Activated CD4-positive, alpha-beta T cell treated with anti-CD3 and anti-CD28 coated beads for 48 hours (primary cell): ENCODE measurements at places on chromosomes 6 and 20.

GRCh38 chr6:155412335-155412734 is 43.3 kb downstream of the NOX3 start:
- DNase-seq = no peak

DNA sequence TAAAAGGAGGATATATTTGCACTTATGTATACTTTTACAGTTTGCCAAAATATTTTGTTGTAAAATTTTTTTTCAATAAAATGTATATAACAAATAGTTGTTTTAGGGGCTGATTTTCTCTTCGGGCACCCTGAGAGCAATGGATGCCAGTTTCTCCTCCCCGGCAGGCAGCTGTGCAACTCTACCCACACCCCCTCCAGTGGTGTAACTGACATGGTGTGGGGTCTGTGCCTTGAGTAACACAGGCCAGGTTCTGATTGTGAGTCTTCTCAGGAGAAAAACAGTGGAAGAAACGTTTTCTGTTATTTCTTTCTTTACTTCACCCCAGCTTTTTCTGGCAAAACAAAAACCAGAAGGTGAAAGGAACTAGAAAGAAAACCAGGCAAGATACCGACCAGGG is 6.1 kb downstream of the FOXF2 start:
- no peak for DNase-seq

- DNase-seq = no peak
Measured at GRCh38 chr6:136184738-136185137, 65.4 kb downstream of the MTFR2 start.

GRCh38 chr20:34713194-34713943 is 9.2 kb downstream of the TP53INP2 start:
- peak; percentile 38 for DNase-seq

- DNase-seq = peak; percentile 52
Measured at GRCh38 chr6:31657406-31658157, 1.9 kb downstream of the APOM start.

- DNase-seq = no peak
Measured at GRCh38 chr6:139545206-139546105, 171.0 kb upstream of the CITED2 start.

GRCh38 chr6:85408039-85408438 is 41.8 kb upstream of the NT5E start:
- no peak for DNase-seq

GRCh38 chr6:160378218-160378617 is 30.0 kb downstream of the SLC22A3 start:
- DNase-seq = no peak

GRCh38 chr6:7725849-7726415 is at the start of gene BMP6:
Gene BMP6 (plus strand): TSS chr6:7726099. CDS start chr6:7726956, 857 bp downstream.
- peak; percentile 75 for DNase-seq

GRCh38 chr6:152636609-152637295 is 410 bp downstream of the SYNE1 start:
- DNase-seq = peak; percentile 3

- DNase-seq = no peak
Measured at GRCh38 chr6:90183587-90184333, 112.9 kb downstream of the BACH2 start.

GRCh38 chr6:363909-364308 is 27.6 kb upstream of the IRF4 start:
- DNase-seq = no peak

DNA sequence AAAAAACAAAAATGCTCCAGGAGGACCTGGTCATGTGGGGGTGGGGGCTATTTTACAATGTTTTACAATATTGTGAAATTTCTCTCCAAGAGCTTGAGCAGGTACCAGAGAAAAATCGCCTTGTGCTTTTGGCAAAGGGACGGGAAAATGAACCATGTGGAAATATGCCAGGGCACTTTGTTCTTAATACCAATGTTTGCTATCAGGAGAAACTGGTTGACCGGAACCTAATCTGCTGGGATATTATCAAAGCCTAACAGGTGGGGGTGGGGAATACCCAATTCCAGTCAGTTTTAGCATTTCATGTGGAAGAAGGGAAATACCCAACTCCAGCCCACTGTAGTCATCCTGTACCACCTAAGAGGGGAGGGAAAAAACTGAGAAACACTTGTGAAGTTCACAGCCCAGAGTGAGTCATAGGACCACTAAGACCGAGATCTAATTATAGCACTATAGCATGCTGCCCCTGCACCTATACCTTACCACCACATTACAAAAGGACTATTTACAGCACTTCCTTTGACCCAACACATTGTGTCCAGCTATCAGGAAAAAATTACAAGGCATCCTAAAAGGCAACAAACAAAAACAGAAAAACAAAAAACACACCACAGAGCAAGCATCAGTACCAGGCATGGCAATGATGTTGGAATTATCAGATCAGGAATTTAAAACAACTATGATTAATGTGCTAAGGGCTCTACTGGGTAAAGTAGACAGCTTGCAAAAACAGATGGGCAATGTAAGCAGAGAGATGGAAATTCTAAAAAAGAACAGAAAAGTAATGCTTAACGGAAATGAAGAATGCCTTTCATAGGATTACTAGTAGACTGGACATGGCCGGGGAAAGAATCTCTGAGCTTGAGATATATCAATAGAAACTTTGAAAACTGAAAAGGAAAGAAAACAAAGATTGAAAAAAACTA is 84.1 kb upstream of the POPDC3 start:
- DNase-seq = no peak

DNA sequence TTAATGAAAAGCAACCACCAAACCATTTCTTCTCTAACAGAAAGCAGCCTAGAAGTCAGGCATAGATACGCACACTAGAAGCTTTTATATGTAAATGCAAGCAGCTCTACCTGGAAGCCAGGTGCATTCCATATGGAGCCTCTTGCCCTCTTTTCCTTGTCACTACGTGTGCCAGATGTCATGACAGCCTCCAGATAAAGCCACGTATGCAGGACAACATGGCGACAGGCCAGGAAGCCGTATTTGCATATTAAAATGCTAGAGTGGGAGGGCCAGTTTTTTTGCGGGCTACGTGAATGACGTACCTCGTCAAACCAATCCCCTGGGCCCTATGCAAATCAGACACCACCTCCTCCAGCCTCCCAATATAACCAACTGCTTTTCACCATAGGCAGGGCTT is 308.1 kb upstream of the SPTLC3 start:
- DNase-seq = no peak

- DNase-seq = no peak
Measured at GRCh38 chr20:62656197-62656918, 14.1 kb downstream of the SLCO4A1 start.

DNA sequence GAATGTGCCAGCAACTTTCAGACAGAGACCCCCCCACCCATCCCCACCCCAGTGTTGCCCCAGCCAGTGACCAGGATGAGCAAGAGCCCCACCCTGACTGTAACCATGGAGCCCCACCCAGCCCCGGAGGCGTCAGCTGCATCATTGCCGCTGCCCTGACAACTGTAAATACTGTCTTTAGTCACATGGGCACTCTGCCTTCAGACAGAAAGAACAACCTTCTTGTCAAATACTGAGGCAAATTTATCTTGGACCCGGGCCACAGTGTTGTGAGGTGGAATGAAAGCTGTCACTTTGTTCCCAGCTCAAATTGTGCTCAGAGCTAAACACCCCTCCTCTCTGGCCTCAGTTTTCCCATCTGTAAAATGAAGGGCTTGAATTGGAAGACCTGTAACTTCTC is 23.7 kb downstream of the MOCS3 start:
- DNase-seq = peak; percentile 12

DNA sequence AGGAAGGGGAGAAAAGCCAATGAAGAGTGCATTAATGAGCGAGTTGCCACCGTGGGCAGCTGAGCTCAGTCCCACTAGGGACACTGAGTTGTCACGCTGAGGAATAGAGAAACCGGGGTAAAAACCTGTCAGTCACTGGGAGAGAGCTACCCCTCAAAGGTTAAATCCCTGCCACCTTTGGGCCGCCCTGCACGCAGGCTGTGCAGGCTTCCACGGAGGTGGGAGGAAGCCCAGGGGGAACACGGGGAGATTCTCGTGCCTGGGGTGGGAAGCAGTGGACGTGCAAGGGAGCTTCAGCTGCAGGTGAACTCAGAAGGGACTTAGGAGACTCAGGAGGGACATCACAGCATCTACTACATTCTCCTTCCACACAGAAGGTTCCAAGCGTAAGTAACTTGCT is 50.5 kb downstream of the BFSP1 start:
- DNase-seq = no peak

DNA sequence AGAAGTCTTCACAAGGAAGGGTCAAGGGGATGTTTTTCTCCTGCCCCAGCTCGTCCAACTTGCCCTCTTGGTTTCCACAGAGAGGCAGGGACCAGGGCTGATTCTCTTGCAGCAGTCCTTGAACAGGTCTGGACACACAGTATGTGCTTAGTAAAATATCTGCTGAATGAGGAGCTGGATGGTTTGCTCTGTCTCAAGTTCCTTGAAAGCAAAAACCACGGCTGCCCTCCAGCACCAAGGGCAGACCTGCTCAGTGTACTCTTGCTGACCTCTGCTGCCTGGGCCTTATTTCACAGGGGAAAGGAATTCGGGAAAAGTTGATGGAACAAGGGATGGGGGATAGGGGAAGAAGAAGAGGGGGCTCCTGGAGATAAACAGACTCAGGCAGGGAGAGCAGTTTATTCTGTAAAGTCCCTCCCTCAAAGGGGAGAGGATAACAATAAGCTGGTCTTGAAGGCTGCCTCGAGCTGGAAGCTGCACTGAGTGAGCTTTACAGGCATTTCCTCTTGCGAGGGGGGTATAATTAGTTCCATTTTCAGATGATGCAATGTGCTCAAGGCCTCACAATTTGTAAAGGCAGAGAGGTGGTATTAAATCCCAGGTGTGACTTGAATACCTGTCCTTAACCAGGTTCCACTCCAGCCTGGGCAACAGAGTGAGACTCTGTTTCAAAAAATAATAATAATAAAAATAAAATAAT is 10.3 kb downstream of the KCNK5 start:
- no peak for DNase-seq

- DNase-seq = no peak
Measured at GRCh38 chr6:37004044-37004980, 1.1 kb upstream of the FGD2 start.

- DNase-seq = no peak
Measured at GRCh38 chr6:11373208-11373607, 140.7 kb upstream of the NEDD9 start.

- peak; percentile 85 for DNase-seq
Measured at GRCh38 chr6:158220786-158221442, 52.8 kb downstream of the GTF2H5 start.

GRCh38 chr20:16388731-16389130 is 184.5 kb downstream of the KIF16B start:
- DNase-seq = no peak

GRCh38 chr6:157291356-157291755 is 32.0 kb downstream of the TMEM242 start:
- no peak for DNase-seq

DNA sequence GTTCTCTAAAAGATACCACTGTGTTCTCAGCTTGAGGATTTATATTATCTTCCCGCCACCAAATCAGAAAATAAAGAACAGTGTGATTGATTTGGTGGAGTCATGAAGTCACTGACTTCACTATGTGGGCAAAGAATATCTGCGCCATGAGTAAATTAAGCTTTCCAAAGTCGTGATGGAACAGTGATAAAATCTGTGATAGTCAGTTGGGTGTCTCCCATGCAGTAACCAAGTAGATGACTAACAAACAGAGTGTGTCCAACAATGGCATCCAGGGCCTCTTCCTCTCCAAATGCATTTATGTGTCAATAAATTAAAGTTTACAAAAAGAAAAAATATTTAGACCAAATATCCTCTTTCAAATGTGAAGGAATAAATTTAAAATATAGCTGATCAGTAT is 87.0 kb upstream of the DST start:
- DNase-seq = no peak
